CD4-positive, alpha-beta T cell treated with Interleukin-15 for 4 hours (primary cell): ENCODE measurements at places on chromosomes 11 and 22.

DNA sequence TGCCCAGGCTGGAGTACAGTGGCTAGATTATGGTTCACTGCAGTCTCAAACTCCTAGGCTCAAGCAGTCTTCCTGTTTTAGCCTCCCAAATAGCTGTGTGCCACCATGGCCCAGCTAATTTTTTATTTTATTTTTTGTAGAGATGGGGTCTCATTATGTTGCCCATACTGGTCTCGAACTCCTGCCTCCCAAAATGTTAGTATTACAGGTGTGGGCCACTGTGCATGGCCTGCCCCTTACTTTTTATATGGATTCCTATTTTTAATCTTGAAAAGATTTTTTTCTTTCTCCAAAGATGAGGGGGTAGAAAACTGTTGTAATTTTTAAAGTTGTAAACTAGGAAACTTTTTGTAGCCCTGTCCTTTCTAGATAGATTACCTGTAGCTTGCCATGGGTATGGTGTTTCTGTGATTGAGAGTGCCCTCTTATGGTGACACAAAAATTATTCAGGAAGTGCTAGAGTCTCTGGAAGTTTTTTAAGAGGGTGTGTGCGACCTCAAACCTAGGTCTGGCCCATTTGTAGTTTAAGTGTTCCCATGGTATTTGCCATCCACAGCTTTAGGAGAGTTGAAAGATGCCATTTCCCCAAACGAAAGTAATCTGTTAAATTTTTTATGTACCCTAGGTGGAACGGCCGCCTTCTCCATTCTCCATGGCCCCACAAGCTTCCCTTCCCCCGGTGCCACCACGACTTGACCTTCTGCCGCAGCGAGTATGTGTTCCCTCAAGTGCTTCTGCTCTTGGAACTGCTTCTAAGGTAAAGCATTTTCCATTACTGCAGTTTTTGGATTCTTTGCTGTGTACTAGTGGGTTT is 32.4 kb downstream of the MCAM start:
- DNase-seq: peak; percentile 61

DNA sequence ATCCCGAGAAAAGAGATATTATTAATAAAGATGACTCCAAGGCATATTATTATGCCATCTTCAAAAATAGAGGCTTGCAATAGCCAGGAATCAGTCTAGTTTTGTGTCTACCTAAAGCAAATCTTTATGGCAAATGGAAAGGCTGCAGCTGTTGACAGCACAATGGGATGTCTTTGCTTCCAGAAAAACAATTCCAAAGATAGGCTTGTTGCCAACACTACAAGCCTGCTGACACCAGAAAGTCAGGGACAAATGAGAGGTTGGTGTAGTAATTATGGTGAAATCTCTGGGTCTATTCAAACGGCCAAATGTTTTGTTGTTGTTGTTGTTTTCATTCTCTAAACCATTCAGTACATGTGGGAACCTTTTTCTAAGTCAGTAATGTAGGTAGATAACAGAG is 101.8 kb downstream of the LUZP2 start:
- DNase-seq: no peak

GRCh38 chr11:102513869-102514268 is 16.7 kb downstream of the MMP7 start:
- DNase-seq: no peak

GRCh38 chr11:7639643-7640025 is 33.7 kb downstream of the CYB5R2 start:
- no peak for DNase-seq

GRCh38 chr22:48660790-48661740 is 1166.6 kb downstream of the BRD1 start:
- no peak for DNase-seq

GRCh38 chr22:46040471-46041465 is 63.8 kb upstream of the WNT7B start:
- no peak for DNase-seq
